ENCODE measurements at places on chromosomes 7 and 10.

DNA sequence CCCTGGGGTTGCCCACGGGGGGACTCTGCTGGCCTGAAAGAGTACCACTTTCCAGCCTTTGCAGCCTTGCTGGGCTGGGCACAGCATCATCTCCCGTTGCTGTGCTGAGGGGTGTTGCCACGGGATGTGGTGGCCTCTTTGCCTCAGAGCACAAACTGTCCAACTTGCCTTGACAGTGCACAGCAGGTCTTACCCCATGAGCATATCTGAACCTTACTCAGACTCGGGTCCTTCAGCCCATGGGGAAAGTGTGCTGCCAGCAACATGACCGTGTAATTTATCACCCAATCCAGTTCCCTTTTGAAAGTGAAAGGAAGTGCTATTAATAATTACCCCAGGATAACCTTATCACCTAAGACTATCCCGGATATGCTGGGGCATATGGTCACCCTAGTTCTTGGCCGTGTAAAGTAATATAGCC is 46.8 kb downstream of the TBXAS1 start:
- DNase-seq, result no peak

GRCh38 chr7:95509199-95509598 is 23.5 kb downstream of the ASB4 start:
- peak; percentile 93 for DNase-seq

DNA sequence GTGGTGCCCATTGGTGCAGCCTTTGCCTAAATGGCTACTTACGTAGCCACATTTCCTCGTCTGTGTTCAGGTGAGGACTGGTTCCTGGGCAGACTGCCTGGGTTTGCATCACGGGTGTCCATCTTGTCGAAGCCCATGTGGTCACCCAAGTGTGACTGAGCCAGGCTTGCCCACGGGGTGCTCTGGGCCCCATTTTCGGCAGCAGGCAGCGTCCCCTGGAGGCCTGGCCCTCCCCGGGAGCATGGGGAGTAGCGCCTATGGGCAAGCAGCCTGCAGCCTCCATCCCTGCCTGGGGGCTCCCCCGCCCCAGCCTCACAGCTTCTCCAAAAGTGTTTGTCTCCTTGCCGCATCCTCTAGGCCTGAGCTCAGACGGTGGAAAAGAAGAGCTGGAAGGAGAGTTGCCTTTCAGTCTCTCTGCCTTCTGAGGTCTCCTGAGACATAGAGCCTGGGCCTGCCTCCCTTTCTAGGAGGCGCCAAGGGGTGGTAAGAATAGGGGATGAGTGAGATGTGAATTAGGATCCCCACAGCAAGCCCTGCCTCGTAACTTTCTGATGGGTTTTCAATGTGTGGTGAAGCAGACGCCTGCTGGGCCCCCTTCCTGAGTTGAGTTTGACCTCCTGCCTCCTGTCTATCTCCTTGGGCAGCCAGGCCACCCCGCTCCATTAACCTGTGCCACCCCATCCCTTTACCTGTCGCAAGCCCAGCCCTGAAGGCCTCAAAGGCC is 42.7 kb downstream of the HTRA1 start:
- no peak for DNase-seq

DNA sequence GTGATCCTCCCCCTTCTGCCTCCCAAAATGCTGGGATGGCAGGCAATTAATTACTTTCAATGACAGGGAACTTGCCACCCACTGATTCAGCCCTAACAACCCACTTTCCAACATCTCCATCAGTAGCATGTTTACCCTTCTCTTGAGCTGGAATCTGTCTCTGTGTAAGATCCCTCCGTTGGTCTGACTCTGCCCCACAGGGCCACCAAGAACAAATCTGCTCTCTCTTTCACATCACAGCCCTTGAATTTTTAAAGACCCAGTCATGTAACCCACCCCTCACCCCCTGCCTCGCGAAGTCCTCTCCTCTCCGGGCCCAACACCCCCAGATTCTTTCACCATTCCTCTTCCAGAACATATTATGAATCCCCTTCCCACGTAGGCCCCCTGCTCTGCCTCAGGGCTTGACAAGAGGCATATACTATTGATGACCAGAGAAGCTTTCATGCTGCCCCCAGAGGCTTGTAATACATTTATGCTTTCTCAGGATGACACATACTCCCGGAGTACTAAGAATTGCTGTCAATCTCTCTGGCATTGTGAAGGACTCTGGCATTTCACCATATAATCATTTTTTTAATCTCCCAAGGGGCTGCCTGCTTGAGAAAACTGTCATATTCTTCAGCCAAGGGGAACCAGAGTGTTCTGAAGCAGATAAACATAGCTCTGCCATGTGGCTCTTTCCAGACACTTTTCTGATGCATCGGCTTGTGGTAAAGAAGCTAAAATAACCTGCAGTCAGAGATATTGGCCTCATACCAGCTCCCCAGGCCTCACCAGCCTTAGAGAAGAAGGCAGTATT is 179.2 kb upstream of the AUTS2 start:
- DNase-seq, result peak; percentile 67

GRCh38 chr10:107577221-107577620 is 412.7 kb upstream of the SORCS1 start:
- DNase-seq, result no peak

- peak; percentile 2 for DNase-seq
Observed at GRCh38 chr10:50946991-50947781, 61.8 kb upstream of the A1CF start.

GRCh38 chr7:79668292-79668691 is 214.8 kb upstream of the MAGI2 start:
- no peak for DNase-seq

GRCh38 chr7:975702-976473 is 539 bp upstream of the COX19 start:
- no peak for DNase-seq

DNA sequence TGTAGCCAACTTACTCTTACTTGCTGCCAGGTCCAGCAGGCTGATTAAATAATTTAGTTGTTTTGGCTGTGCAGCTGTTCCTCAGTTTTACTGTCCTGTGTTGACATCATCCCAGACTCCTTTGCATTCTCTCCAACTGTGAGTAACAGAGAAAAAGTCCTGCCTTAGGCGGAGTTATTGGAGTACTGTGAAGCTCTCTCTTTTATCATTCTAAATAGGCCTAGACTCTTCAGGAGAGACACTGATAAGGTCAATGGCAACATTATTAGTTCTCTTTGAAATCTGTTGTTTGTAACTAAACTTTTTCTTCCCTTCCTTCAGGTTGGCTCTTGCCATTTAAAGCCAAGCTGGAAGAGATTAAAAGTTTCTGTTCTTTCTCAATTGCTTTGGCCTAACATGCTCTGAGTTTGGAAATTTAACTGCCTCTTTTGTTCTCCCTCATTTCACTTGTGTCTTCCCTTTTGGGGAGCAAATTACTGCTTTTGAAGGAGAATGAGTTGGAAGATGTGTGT is 215.7 kb upstream of the CSTF2T start:
- no peak for DNase-seq

- DNase-seq, result no peak
Observed at GRCh38 chr10:128174581-128175559, 48.6 kb upstream of the MKI67 start.

GRCh38 chr10:122323189-122323588 is 51.3 kb upstream of the PLEKHA1 start:
- no peak for DNase-seq

- DNase-seq, result peak; percentile 63
Observed at GRCh38 chr7:17405786-17406185, 107.3 kb downstream of the AHR start.

DNA sequence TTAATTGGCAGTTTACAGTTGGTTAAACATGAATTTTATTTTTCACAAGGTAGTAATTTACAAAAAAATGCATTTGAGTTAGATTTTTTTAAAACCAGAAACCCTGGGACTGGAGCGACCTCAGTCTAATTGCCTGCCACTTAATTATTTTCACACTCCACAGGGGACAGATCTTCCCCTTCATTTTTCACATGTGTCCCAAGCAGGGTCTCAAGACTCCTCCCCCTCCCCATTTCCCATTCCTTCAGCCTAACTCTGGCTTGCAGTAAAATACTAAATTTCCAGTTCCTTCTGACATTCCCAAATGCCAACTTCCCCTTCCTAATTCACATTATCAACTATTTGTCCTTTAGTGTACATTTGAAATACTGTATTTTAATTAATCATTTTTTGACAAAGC is 948 bp downstream of the ZNF138 start:
- no peak for DNase-seq

- no peak for DNase-seq
Observed at GRCh38 chr10:44070282-44070681, 314.6 kb downstream of the CXCL12 start.

- DNase-seq, result no peak
Observed at GRCh38 chr10:19920075-19920726, 104.0 kb downstream of the PLXDC2 start.

DNA sequence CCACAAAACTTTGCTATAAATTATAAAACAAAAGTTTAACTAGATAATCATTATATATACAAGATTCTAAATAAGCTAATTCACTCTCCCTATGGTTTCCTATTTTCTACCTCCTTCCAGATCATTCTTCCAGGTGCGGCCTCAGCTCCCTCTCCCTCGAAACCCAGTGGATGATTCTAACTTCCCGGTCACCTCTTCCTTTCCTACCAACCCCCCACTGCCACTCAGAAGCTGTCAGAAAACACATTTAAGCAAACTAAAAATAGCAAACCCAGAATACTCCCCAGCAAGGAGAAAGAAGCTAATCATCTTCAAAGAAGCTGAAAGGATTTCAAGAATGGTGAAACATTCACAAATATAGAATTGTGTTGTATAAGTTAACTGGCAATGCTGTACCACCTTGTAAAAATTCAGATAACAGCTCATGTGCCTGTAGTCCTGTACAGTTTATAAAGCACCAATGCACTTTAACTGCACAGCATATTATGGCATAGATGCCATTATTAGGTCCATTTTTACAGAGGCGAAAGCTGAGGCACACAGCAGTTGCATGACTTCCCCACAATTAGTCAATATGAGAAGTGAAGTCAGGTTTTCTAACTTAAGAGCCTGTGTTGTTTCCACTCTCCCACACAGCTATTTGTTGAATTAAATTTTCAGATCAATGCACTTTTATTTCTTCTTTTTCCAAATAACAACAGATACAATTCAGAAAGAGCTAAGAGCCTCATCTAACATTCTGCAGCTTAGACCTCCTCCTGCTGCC is 13.7 kb upstream of the DNTT start:
- no peak for DNase-seq

GRCh38 chr10:11469575-11470391 is 141.7 kb downstream of the USP6NL start:
- no peak for DNase-seq

DNA sequence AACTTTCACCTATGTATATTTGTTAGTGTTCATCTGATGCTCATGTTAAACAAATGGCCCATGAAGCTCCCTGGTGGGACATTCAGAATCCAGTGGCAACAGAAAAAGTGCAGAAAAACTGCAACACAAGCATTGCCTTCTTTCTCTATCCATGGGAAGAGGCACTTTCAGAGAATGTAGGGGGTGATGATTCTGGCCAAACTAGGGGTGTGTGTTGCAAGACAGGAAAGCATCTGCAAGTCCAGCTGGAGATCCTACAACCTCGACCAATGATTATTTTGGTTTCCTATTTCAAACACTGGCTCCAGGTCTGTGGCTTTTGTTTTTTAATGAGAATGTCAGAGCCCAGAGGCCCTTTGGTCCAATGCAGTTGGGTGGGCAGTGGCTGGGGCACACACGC is 198.7 kb downstream of the CXCL12 start:
- DNase-seq, result no peak

DNA sequence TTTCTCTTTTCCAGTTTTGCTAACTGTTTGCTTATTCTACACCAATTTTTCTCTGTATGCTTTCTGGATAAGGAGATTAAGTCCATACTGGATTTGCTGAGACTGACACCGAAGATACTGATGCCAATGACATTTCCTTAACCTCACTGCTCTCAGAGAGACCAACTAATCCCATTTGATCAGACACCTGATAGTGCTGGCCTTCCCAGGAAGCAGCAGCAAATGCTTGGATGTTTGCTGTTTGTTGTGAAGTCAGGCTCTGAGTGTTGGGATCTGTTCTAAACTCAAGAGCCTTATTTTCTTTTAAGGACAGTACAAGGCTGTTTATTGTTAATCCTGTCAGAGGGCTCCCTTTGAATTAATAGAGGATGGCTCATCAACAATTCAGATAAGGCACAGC is 143.3 kb downstream of the ANK3 start:
- DNase-seq, result no peak

DNA sequence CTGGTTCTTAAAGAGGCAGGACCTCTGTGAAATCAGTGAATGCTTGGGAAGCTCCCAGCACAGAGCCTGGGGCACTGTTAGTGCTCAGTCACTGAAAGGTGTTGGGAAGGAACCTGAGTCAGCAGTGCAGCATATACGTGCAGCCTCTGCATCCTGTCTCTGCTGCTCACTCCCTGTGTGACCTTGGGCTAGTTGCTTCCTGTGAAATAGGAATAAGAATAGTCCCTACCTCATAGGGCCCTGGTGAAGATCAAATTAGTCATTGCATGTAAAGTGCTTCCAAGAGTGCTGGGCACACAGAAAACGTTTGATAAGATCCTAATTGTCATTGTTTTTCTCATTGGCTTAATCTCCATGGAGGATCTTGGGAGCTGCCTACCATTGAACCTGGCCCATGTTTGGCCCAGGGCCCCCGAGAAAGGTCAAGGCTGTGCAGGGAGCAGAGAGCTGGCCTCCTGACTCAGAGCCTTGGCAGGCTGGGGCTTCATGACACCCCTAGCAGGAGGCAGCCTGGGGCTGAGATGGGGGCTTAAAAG is 73.3 kb upstream of the COL13A1 start:
- peak; percentile 26 for DNase-seq

- no peak for DNase-seq
Observed at GRCh38 chr7:158655931-158656441, 48.6 kb downstream of the NCAPG2 start.

DNA sequence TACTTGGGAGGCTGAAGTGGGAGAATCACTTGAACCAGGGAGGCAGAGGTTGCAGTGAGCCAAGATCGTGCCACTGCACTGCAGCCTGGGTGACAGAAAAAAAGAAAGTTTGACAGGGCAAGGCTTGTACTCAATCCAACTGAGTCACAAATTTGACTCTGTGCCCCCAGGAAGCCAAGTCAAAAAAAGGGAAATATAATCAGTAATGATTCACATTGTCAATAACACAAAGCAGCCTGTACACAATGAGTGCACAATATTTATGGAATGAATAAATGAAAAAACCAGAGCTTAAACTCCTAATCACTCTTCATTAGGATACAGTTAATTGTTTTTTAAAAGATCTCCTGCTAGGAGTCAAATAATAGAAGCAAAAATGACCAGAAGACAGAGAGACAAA is 6.4 kb downstream of the NAPEPLD start:
- no peak for DNase-seq

DNA sequence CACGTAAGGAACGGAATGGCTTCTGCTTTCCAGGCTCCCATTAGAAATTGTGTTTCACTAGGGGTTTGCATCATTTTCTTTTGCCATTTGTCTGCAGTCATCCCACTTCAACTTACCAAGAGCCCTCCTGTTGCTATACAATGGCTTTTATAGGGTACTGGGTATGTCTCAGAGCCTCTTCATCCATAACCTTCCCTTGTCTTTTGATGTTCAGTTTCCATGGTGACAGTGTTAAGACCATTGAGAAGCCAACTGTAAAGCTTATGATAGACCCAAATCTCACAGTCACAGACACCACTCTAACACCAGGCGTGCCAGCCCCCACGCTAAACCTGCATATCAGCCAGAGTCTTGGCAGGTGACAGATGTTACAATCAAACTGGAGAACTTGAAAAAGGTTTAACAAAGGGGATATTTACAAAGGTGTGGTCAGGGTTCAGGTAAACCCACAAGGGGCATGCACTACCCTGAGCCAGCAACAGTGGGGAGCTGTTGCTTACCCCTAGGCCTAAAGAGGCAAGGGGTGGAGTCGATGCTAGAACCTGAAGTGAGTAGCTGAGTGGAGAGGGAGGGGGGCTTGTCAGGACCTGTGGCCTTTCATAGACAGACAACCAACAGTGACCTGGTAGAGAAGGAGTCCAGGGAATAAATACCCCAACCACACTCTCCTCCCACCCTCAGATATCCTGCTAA is 53.2 kb upstream of the ABLIM1 start:
- no peak for DNase-seq

All from astrocyte of the hippocampus (primary cell).